Esophagus squamous epithelium (tissue), 5 donors: ENCODE measurements at places on chromosomes 4 and X.

- DNase-seq = no peak
Measured at GRCh38 chr4:79064806-79065205, 125.6 kb upstream of the PAQR3 start.

DNA sequence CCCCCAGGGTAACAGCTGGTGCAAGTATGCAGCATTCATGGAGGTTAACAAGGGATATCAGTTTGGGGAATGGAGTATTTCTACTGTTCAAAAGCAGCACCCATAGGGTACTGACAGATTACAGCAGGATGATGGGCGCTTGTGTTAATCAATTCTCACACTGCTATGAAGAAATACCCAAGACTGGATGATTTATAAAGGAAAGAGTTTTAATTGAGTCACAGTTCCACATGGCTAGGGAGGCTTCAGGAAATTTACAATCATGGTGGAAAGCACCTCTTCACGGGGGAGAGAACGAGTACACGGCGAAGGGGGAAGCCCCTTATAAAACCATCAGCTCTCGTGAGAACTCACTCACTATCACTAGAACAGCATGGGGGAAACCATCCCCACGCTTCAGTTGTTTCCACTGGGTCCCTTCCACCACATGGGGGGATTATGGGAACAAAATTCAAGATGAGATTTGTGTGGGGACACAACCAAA is 64.1 kb downstream of the TNIP2 start:
- DNase-seq = no peak

- no peak for DNase-seq
Measured at GRCh38 chrX:43661521-43662240, 5.6 kb downstream of the MAOA start.

DNA sequence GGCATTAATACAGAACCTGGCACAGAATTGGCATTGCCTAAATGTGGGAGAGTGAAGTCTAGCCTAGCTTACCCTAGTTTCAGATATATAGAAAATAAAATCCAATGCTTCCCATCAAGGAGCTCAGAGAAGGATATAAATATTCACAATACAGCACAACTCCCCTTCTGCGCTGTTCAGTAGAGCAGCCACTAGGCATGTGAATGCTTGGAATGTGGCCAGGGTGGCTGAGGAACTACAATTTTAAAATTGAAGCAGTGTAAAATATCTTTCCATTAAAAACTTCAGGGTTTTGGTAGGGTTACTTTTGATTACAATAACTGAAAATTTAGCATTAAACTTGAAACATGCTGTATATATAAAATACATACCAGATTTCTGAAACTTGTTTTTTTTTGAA is 19.5 kb downstream of the ZNF518B start:
- DNase-seq = no peak

GRCh38 chr4:128310266-128310697 is 22.7 kb upstream of the PGRMC2 start:
- no peak for DNase-seq

GRCh38 chr4:113183032-113183605 is 133.7 kb downstream of the ANK2 start:
- no peak for DNase-seq

DNA sequence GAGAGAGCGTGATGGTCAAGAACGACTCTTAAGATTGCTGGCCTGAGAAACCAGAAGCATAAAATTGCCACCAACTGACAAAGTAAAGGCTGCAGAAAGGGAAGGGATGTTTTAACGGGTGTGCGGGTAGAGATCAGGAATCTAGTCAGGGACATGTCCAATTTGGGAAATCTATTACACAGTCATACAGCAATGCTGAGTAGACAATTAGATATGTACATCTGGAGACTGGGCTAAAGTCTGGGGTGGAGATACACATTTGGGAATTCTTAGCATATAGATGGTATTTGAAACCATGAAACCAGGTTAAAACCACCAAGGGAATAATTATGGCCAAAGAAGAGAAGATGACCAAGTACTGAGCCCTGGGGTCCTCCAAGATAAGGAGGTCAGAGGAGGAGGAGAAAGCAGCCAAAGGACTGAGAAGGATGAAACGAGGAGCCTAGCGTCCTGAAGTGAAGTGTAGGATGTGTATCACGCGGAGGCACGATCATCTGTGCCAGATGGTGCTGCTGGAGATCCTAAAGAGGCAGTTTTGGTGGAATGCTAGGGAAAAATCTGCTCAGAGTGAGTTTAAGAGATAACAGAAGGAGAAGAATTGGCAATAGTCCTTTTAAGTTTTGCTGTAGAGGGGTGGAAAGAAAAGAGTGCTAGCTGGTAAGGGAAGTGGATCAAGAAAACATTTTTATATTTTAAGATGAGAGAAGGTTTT is 36.5 kb downstream of the SEC24D start:
- no peak for DNase-seq

DNA sequence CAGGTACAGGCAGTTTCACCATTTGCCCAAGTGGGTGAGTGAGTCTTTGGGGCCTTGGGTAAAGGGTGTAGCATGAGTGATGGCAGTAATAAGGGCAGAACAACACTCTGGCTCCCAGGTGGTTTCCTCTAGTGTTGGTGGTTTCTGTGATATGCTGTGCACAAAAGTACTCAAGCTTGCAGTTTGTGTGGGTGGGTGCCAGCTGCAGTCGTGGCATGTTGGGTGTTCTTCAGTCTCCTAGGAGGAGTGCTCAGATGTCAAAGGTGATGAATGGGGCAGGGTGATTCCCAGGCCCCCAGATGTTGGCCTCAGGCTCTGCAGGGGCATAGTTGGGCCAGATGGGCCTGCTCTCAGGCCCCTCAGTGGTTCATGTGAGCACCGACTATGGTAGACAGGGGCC is 166.1 kb upstream of the KLF8 start:
- no peak for DNase-seq

DNA sequence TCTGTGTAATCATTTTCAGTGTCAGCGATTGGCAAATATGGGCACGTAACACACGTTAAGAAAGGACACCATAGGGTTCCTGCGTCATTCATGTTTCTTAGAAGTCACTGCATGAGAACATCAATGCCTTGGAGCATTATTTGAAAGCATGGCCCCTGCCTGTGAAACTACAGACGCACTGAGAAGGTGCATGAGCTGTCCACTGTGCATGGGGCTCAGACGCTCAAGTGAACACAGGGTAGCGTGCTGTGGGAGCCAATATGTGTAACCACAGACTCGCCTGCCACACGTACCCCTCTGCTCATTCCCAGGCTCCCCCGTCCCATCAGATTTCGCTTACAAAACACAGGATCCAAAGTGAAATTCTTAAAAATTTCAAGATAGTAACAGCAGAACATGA is 6.5 kb downstream of the PPP2R2C start:
- DNase-seq = no peak

DNA sequence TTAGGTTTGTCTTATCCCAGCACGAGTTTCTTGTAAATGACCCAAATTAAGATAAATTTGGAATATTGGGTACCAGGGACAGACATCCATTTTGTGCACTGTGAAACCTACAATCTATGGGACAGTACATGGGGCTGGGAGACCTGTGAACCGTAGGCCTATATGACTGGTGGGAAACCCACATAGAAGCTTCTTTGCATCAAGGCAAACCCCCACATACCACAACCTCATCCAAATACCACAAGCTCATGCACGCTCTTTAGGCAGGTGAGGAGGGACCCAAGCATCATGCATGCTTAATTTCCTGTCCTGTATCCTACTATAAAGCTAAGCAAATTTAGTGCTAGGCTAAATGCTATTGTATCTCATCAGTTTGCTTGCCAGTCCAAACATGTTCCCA is 47.8 kb downstream of the NIPAL1 start:
- DNase-seq = no peak

GRCh38 chrX:38112566-38112965 is 106.2 kb downstream of the SYTL5 start:
- DNase-seq = no peak

GRCh38 chr4:52248820-52249219 is 197.7 kb downstream of the SPATA18 start:
- DNase-seq = no peak
